GM12878 (cell line): ENCODE measurements at places on chromosomes 16 and 17. TPM values are rescaled to one million over a fixed set of nuclear protein-coding genes. Genes with fewer than 3 reads are reported as not detected.

The IGFBP4 gene
- total RNA-seq, result 22.3 and 23.3 TPM in 2 replicates

The LYRM9 gene
- 4.7 and 5.8 TPM in 2 replicates for total RNA-seq

The ADAD2 gene
- total RNA-seq, result 0.44 TPM in 1 of 2 replicates, not detected in the other

The RAMP2 gene
- total RNA-seq, result 0.43 TPM in 1 of 2 replicates, not detected in the other

The GRAPL gene
- 29.3 and 32.4 TPM in 2 replicates for total RNA-seq

The CDK5R1 gene
- 26.7 and 27.3 TPM in 2 replicates for total RNA-seq

The EXOC3L1 gene
- not detected in 2 replicates for total RNA-seq

The SMTNL2 gene
- total RNA-seq, result not detected in 2 replicates

GRCh38 chr17:32355649-32356377 lies 5.9 kb downstream of the ZNF207 start:
- H3K4me1 ChIP-seq, result peaks cover 10% of the 10 kb centered on the region; the same call in 1 of the 2 replicates
- H3K4me3 ChIP-seq, result peak overlapping the region; percentile 59
- H3K27me3 ChIP-seq, result no peaks in the 10 kb centered on the region
- peaks cover 44% of the 10 kb centered on the region for H3K36me3 ChIP-seq
- DNase-seq, result no peak

DNA sequence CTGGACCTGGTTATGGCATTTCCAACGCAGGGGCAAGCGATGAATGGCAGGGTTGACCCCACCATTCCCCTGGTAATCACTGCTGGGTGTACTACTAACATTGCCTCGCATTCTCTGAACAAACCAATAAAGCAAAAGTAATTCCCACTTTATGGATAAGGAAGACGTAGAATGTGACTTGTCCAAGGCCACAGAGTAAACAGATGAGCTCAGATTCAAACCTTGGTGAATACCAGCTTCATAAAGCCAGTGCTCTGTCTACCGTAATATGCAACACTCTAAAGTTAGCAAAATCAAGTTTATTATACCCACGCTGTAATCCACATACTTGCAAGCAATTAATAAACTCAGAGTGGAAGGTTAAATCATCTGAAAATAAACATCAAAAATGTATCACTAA lies 59.6 kb downstream of the ANKFY1 start:
- no peak overlapping the region for H3K4me3 ChIP-seq
- DNase-seq, result no peak
- no peak overlapping the region for H3K27ac ChIP-seq
- H3K4me1 ChIP-seq, result peaks cover 7% of the 10 kb centered on the region

GRCh38 chr16:26701243-26701886 lies 365.4 kb upstream of the C16orf82 start:
- H3K4me3 ChIP-seq, result no peak overlapping the region
- no peaks in the 10 kb centered on the region for H3K27me3 ChIP-seq
- no peak overlapping the region for H3K27ac ChIP-seq
- H3K36me3 ChIP-seq, result no peaks in the 10 kb centered on the region
- no peak for DNase-seq

DNA sequence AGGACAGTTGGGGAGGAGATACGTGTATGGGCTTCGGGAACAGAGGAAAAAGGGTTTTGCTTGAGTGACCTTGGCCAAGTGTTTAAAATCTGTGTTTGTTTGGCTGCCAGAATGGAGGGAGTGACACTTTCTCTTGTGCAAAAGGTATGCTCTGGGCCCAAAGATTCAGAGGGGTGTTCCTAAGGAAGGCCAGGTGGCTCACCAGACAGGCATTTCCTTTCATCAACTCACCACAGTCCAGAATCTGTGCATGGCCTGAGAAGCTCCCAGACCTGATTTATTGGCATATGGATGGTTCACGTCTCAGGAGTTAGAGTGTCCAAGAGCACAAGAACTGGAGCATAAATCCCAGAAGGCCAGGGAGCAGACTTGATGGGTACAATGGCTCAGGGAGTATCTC lies 53.4 kb upstream of the NLK start:
- no peaks in the 10 kb centered on the region for H3K36me3 ChIP-seq
- DNase-seq, result no peak
- H3K27me3 ChIP-seq, result peaks cover 1% of the 10 kb centered on the region; the same call in 1 of the 2 replicates
- H3K27ac ChIP-seq, result no peak overlapping the region
- peaks cover 14% of the 10 kb centered on the region for H3K4me1 ChIP-seq

DNA sequence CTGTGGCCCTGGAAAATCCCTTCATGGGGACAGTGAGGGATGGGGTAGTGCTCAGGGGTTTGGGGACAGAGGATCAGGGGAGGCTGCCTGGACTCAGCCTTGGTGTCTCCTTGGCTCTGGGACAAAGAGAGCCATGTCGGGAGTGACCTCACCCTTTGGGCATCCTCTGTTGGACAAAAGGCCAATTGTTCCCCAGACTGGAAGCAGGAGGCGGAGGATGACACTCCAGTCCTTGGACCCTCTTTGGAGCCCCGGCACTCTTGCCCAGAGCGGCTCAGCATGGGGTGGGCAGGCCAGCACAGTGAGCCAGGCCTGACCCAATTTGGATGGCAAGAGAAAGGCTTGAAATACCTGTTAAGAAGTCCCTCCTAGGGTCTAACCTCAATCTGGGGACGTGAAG lies 39.4 kb upstream of the PHB1 start:
- H3K27ac ChIP-seq, result no peak overlapping the region
- no peaks in the 10 kb centered on the region for H3K4me1 ChIP-seq
- no peak for DNase-seq
- no peak overlapping the region for H3K4me3 ChIP-seq
- 0 out of 2 replicates have a peak, but pooled peaks cover 3% of the 10 kb centered on the region for H3K27me3 ChIP-seq
- no peaks in the 10 kb centered on the region for H3K36me3 ChIP-seq

- H3K4me1 ChIP-seq, result peaks cover 12% of the 10 kb centered on the region
- no peaks in the 10 kb centered on the region for H3K27me3 ChIP-seq
- H3K36me3 ChIP-seq, result no peaks in the 10 kb centered on the region
- no peak overlapping the region for H3K4me3 ChIP-seq
- H3K27ac ChIP-seq, result no peak overlapping the region
Observed at GRCh38 chr17:4436846-4437245, 3.1 kb downstream of the SPNS3 start.

DNA sequence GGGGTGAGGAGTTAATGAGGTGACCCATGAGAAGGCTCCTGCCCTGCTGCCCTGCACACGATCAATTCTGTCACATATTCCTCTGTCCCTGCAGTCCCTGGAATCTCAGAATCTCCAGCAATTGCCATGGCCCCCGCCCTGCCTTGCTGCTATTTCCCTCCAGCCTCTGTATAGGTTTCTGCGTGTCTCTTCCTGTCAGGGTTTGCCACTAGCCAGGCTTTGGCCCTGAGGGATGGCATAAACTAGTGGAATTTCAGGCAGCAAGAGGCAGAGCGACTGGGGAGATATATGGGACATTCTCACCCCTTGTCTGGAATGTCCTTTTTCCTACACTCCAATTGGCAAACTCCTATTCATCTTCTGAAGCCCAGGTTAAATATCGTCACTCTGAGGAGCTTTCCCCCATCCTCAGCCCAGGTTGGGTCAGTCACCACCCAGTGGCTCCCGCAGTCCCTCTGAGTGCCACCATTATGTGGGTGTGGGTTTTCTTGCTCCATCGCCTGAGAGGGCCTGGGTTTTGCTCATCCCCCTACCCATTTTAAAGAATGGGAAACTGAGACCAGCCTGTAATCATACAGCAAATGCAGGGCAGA lies 15.5 kb upstream of the NATD1 start:
- no peaks in the 10 kb centered on the region for H3K27me3 ChIP-seq
- no peaks in the 10 kb centered on the region for H3K36me3 ChIP-seq
- peaks cover 7% of the 10 kb centered on the region for H3K4me1 ChIP-seq

DNA sequence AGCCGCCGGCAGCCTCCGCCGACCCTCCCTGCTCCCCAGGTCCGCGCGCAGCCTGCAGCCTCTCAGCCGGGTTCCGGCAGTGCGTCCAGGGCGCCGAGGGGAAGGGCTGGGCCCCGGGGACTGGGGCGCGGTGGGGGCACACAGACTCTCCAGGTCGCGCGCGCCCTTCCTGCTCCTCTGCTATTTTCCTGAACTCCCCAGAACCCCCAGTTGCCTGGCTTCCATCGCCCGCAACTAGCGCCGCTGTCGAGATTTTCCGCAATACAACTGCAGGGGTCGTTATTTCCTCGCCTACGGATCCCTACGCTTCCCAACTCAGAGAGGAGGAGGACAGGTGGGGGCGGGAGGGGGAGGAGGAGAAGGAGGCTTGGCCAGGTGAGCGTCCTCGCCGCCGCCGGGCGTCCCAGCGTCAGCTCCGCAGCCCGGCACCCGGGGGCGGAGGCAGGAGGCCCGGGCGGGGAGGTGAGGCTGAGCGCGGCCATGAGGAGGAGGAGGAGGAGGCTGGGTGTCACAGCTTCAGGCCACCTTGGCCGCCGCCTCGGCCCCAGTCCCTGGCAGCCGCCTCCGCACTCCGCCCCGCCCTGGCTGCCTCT lies at the start of gene CA10:
Gene CA10 (minus strand): TSS at position 265 of the 593 bp plus-strand sequence.
- H3K4me3 ChIP-seq, result no peak within 1 kb of the TSS
- H3K36me3 ChIP-seq, result no peaks in the 10 kb centered on the region
- H3K27me3 ChIP-seq, result no peaks in the 10 kb centered on the region
- no peaks in the 10 kb centered on the region for H3K4me1 ChIP-seq

DNA sequence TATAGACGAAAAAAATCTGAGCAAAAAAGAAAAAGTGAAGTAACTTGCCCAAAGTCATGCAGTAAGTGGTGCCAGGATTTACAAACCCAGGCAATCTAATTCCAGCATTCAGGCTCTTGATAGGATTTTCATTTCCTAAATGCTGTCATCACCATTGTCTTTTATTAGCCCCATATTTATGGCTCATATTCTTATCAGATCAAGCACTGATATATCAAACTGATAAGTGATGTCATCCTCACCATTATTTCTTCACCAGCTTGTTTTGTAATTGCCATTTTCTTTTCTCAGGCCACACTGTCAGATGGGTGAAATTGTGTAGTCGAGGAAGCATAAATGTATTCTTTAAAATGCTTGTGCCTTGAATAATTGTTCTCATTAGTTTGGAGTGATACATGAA lies 1.3 kb downstream of the RAD51C start:
- H3K4me1 ChIP-seq, result no peaks in the 10 kb centered on the region; the same call in none of the 2 replicates
- no peaks in the 10 kb centered on the region for H3K27me3 ChIP-seq
- no peak for DNase-seq

DNA sequence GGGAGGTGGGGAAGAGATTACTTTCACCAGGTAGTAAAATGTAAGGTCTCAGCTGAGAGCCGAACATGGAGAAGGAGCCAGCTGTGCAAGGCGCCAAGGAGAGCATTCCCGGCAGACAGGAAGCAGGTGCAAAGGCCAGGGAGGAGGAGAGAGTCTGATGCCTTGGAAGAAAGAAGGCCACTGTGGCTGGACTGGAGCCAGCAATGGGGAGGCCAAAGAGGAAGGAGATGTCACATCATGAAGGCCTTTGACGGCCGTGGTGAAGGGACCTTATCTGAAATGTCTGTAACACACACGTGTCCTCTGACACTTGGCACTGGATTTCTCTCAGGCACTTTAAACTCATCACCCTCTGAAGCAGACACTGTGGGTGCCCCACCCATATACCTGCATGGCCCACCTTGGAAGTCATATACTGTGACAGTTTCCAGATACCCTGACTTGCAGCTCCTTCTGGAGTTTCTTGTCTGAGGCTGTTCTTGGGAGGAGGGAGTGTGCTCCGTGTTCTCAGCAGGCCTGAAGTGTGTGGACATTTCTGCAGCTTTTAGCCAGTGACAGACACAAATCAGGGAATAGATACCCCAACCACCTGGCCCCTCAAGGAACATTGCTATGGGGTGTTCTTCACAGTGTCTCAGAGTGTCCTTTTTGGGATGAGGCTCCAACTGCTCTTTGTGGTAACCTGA lies 1.9 kb upstream of the SLC5A2 start:
- H3K4me1 ChIP-seq, result peaks cover 7% of the 10 kb centered on the region; the same call in 1 of the 2 replicates
- no peak for DNase-seq
- no peaks in the 10 kb centered on the region for H3K36me3 ChIP-seq
- H3K27me3 ChIP-seq, result no peaks in the 10 kb centered on the region; the same call in 1 of the 2 replicates
- H3K27ac ChIP-seq, result no peak overlapping the region

DNA sequence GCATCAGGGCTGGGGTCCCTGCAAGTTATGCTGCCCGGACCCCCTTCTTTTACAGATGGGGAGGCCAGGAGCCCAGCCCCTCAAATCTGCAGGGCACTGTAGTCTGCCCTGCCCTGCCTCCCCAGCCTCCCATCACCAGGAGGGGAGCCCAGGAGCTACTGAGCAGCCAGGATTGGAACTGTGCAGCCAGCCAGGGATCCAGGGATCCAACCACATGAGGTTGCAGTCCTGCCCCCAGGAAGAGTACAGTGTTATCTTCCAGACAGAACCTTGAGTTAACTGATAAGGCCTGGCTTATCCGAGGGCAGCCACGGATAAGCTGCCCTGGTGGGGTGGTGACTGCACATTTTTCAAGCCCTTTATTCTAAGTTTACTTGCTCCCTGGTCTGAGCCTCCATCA lies 11.4 kb upstream of the NDRG4 start:
- H3K4me3 ChIP-seq, result no peak overlapping the region
- DNase-seq, result no peak
- H3K36me3 ChIP-seq, result no peaks in the 10 kb centered on the region
- H3K27me3 ChIP-seq, result no peaks in the 10 kb centered on the region; the same call in 1 of the 2 replicates

GRCh38 chr17:43389046-43389947 lies 9.5 kb upstream of the ARL4D start:
- H3K4me1 ChIP-seq, result peaks cover 4% of the 10 kb centered on the region
- no peaks in the 10 kb centered on the region for H3K36me3 ChIP-seq
- H3K27me3 ChIP-seq, result no peaks in the 10 kb centered on the region
- H3K4me3 ChIP-seq, result peak overlapping the region; percentile 70
- DNase-seq, result no peak

- peak; percentile 97 for DNase-seq
- no peak overlapping the region; the same call in 1 of the 2 replicates for H3K4me3 ChIP-seq
- H3K27ac ChIP-seq, result peak overlapping the region; percentile 98
- H3K36me3 ChIP-seq, result no peaks in the 10 kb centered on the region
- H3K27me3 ChIP-seq, result no peaks in the 10 kb centered on the region
Observed at GRCh38 chr17:27471321-27472269, 15.3 kb downstream of the KSR1 start.

- no peak for DNase-seq
- no peaks in the 10 kb centered on the region for H3K36me3 ChIP-seq
- no peak overlapping the region for H3K4me3 ChIP-seq
- no peak overlapping the region for H3K27ac ChIP-seq
- no peaks in the 10 kb centered on the region for H3K27me3 ChIP-seq
Observed at GRCh38 chr16:26396511-26397235, 670.1 kb upstream of the C16orf82 start.

DNA sequence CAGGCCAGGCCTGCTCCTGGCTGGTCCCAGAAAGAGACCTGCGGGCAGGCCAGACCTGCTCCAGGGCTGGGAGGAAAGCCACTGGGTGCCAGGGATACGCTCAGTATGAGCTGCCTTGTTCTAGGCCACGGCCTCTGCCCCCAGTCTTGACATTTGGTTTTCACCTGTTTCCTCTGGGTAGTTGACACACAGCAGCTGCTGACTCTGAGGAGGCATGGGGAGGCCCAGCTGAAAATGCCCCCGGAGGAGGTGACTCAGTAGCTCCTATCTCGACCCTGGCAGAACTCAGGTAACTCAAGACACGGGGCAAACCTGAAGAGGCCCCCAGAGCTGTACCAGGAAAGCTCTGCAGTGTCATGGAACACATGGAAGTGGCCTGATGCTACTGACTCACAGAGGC lies 13.9 kb upstream of the ADGRG1 start:
- no peak overlapping the region for H3K27ac ChIP-seq
- no peaks in the 10 kb centered on the region for H3K27me3 ChIP-seq
- no peak overlapping the region for H3K4me3 ChIP-seq
- DNase-seq, result no peak
- H3K36me3 ChIP-seq, result no peaks in the 10 kb centered on the region
